Activated T-cell treated with anti-CD3 and anti-CD28 coated beads for 4 hours (primary cell): ENCODE measurements at places on chromosomes 16 and 17.

- peak; percentile 63 for DNase-seq
Observed at GRCh38 chr16:84514874-84515835, 10.7 kb upstream of the MEAK7 start.

GRCh38 chr16:25679511-25679910, 12.2 kb upstream of the HS3ST4 start:
- no peak for DNase-seq

DNA sequence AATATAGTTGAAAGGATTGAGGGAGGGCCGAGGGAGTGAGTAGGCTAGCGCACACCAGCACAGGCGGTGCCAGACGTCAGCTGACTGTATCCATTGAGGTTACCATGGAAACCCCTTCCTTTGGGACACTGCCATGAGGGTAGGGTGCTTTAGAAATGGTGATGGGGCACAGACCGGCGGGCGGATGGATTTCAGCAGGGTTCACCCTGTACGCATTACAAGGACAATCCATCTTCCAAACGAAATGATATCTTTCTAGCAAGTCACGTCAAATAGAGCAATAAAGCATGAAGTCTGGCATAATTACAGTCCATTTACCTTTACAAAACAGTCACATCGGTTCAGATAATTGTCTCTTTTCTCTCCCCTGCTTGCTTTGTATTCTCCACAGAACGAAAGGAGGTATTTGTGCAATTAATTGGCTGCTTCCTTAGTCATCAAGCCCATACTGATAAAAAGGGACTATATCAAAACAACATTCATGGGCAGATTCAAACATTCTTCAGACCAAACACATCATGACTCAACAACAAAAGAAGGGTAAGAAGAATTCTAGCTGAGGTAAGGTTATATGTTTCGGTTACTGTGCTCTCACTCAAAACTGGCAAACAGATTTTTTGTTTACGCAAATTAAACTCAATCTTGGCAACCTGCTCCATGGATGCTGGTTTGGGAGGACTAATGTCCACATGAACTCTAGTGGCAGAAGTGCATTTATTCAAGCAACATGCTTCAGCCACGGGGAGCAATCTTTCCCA, 140.6 kb downstream of the CDK5R1 start:
- DNase-seq, result no peak

DNA sequence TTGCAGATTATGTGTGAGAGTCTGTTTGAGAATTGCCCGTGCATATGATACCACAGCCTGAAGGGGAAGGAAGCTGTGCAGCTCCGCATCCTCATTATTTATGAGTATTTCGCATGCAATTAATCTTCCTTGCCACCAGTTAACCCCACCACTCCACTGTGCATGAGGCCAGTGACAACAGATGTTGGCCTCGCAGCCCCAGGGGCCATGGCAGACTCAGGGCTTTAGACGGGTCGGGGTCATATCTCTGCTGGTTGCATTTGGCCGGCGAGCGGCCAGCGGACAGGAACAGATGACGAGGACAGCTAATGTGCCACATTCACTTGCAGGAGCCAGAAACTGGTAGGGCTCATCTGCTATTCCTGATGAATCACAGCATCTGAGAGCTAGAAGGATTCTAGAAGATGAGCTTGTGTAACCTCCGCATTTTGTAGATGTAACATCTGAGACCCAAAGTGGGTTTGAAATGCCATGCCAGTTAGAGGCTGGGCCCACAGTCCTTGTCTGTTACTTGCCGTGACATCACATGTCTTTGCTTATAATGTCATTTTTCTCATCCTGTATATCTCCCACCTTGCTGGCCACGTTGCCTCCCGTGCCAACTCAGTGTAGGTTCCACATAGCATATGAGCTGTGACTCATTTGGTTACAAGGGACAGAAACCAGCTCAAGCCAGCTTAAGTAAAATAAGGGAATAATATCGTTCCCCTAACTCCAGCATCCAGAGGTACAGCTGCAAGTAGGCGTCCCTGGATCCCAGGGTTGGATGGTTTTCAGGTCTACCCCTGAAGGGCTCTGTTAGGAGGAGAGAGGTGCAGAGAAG, 137.2 kb downstream of the SNX29 start:
- DNase-seq, result no peak

DNA sequence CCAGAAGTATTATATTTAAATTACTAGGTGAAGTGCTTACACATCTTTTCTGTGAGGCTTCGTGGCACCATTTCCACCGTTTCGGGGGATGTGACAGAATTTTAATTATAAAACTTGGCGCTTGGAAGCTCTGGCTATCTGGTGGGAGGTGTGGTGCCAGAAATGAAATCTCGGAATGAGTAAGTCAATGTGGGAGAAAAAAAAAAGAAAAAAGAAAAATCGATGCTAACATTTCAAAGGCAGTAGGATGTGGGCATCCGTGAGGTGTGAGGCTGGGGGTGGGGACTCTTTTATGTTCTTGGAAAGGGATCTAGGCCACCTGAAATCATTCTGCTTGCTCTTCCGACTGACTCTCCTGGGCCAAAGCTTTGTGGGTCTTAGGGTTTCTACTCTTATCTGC, 21.9 kb downstream of the CPPED1 start:
- DNase-seq, result no peak

GRCh38 chr16:11398851-11399250, 53.6 kb downstream of the RMI2 start:
- no peak for DNase-seq

DNA sequence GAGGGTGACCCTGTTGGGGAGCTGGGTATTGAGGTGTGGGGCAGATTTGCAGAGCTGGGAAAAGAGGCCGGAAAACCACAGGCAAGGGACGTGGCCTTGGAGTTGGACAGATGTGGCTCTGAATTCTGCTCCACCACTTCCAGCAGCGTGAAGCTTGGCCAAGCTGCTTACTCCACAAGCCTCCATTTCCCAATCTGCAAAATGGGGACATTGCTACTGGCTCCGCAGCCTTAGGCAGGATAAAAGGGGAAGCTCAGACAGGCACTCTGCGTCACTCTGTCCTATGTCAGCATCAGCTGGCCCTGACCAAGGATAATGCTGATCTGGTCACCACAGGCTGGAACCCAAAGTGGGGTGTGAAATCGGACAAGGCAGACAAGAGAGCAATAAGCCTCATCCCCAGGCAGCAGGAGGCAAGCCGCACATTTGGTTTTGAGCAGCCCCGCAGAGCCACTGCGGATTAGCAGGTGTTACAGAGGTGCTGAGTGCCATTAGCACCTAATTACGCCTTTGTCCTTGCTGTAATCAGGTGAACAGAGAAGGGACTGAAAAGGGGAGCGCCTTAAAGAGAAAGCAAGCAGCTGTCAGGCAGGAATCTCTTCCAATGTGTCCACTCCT, 54.8 kb downstream of the SDK2 start:
- no peak for DNase-seq

GRCh38 chr16:71893888-71894228, 1.5 kb upstream of the IST1 start:
- DNase-seq, result no peak

- peak; percentile 38 for DNase-seq
Observed at GRCh38 chr16:31382485-31383161, 10.5 kb upstream of the ITGAD start.

DNA sequence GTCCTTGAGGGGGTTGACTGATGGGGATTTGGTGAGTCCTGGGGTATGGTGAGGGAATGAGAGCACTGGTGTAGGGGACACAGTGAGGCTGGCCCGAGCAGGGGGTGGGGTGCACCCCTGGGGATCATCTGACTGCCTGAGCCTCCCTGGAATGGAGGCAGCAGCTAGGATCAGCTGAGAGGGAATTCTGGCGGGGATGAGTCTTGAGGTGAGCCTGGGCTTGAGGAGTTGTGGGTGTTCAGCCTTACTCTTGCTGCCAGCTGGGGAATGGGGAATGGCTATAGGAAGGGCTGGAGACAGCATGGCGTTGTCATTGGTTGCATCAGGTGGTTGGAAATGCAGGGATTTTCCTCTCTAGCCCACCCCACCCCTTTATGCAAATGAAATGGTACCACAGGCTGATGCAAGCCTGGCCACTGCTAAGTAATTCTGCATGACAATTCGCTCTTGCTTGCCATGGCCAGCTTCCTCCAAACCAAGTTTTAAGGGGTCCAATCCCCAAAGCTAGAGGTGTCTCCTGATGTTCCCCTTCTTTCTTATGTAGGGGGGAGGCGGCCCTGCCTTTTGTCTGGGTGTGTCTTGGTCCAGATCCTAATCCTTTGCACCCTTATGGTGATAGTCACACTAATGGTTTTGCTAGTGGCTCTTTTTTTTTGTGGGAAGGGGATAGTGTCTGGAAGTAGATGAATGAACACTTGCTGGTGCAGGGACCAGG, 7.5 kb downstream of the NFE2L1 start:
- DNase-seq, result no peak

DNA sequence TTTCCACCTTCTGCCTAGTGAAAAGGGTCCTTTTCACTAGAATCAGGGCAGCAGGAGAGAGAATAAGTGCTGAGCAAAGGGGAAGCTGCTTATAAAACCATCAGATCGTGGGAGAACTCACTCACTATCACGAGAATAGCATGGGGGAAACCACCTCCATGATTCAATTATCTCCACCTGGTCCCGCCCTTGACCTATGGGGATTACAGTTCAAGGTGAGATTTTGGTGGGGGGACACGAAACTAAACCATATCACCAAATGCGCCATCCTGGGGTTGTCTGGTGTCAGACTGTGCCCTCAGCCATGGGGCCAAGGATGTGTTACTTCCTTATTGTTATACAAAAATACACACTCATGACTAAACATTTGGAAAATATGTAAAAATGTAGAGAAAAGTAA, 10.4 kb upstream of the KATNB1 start:
- DNase-seq, result no peak
